ENCODE measurements at places on chromosomes 2 and 18.

DNA sequence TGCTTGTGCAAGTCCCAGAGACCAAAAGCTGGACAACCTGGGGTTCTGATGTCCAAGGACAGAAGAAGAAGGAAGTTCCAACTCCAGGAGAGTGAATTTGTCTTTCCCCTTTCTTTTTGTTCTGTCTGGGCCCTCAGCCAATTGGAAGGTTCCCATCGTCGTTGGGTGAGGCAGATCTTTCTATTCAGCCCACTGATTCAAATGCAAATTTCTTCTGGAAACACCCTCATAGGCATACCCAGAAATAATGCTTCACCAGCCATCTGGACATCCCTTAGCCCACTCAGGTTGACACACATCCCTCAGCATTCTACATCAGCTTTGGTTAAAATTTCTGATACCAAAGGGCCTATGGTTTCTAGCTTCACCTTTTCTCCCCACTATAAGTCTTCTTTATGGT is 156.5 kb downstream of the SP3 start:
- no peak for DNase-seq

GRCh38 chr18:28735731-28736130 is 558.8 kb upstream of the CDH2 start:
- no peak for DNase-seq

GRCh38 chr2:25330273-25330672 is 11.5 kb downstream of the DNMT3A start:
- no peak for DNase-seq

- no peak for DNase-seq
Measured at GRCh38 chr2:200498402-200499162, 11.3 kb downstream of the KCTD18 start.

DNA sequence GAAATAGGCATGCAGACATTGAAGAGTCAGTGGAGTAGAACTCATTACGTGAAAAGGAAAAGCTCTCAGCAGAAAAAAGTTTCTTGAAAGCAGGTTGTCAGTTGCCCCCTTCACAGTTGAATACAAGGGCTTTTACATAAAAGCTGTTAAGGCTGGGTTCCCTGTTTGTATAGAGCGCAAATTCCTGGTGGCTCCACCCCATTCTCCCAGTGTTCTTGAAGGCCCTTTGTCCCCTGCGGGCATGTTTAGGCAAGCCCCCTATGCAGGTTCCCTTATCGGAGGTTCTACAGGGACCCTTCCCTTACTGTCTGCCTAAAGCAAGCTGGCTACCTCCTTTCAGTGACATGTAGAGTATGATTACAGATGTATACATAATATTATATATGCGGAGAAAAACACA is 497.2 kb upstream of the SYT4 start:
- DNase-seq, result no peak

GRCh38 chr18:37242826-37243560 is 322.6 kb downstream of the CELF4 start:
- DNase-seq, result no peak

- DNase-seq, result no peak
Measured at GRCh38 chr2:15365411-15365810, 195.7 kb downstream of the NBAS start.

DNA sequence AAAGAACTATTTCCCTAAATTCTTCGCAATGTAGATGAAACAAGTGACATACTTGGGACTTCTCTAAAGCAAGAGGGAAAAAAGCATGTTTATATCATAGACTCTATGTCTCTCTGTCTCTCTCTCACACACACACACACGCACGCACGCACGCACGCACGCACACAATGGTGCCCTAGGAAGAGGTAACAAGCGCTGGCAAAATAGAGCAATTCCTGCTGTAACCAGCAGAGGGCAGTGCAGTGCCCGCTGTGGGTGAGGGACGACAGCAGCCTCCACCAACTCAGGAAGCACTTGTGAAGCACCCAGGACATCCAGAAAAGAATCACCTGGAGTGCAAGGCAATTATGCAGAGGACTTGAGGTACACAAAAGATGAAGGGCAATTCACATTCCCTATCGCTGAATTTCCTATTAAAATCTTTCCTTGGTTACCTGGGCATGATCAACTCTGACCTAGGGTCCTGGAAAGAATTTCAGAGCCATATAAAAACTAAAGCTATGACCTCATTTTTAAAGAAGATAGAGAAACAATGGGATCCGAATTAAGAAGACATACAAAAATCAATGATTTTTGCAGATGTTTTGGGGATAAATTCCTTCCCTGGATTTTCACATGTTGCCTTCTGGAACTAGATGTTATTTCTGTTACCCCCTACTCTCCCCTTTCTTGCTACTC is 166.4 kb downstream of the PDE11A start:
- peak; percentile 5 for DNase-seq

DNA sequence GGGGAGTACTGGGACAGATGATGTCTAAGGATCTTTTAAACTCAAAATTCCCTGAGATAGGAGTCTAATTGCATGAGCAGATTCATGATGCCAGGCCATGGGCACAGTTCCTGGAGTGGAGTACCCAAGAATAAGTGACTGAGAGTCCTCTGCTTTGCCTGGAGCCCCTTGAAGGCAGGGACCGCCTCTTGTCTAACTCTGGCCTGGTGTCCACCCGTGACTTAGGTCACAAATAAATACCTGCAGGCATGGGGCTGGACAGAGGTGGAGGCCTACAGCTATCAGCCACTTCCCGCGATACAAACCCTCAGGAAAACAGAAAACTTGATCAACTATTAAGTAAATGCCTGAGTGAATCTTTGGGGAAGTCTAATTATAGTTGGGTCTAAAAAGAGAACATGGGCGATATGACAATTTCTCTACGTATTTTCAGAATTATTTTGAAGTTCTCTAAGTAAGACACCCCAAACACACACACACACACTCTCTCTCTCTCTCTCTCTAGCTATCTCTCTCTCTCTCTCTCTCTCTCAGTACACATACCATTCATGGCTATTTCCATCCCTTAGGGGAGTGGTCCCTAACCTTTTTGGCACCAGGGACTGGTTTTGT is 1.8 kb upstream of the WIPF1 start:
- DNase-seq, result no peak

DNA sequence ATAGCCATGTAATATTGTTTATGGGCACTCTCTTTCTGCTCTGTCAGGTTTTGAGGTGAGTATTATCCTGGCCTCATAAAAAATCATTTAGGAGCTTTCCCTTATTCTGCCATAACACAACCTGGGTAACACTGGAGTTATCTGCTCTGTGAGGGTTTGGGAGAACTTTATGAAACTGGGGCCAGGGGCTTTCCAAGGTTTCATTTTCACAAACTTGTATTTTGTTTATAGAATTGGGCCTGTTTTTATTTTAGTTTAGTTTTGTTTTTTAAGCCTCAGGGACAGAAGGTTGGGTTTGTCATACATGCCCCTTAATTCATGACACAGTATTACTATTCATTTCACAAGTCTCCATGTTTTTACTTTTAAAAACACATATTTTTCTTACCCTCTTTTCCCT is 83.5 kb downstream of the IRS1 start:
- DNase-seq, result no peak

DNA sequence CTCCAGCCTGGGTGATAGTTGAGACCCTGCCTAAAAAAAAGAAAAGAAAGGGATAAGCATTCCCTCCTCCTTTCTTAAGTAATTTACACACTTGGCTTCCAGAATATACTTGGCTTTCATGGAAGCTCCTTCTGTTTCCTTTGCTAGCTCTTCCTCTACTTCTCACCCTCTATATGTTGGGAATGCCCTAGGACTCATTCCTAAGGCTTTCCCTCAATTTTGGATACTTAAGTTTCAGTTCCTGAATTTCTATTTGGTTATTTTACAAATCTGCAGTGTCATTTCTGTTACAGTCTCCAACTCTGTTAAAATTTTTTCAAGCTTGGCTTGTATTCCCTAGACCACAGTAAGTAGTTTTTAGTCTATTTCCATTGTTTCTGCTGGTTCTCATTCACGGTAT is 23.6 kb downstream of the SP3 start:
- no peak for DNase-seq

DNA sequence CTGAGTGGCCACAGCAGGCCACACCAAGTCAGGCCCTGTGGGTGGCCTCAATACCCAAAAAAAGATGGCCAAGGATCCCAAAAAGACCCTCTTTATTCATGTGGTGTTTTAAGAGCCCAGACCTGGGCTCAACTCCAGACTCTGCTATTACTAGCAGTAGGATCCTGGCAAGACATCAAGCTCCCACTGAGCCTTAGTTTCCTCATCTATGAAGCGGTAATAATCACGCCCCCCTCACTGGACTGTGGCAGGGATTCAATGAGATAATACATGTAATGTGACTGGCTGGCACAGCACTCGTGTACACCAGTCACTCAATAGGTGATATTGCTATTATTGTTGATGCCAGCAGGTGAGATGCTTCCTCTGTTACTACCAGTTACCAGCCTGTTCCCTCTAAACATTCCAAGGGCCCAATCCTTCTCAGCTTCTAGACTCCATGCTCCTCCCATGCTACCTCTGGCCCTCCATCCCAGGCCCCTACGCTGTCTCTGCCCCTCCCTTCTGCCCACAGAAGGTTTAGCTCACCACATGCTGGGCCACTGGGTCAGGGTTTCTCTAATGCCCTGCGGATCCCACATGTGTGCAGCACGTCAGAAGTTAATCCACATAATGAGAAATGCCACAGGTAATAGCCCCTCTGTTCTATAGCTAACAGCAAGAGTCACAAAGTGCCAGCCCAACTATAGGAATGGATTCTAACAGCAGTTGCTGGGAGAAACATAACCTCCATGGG is 51.2 kb downstream of the SLC4A5 start:
- DNase-seq, result no peak

DNA sequence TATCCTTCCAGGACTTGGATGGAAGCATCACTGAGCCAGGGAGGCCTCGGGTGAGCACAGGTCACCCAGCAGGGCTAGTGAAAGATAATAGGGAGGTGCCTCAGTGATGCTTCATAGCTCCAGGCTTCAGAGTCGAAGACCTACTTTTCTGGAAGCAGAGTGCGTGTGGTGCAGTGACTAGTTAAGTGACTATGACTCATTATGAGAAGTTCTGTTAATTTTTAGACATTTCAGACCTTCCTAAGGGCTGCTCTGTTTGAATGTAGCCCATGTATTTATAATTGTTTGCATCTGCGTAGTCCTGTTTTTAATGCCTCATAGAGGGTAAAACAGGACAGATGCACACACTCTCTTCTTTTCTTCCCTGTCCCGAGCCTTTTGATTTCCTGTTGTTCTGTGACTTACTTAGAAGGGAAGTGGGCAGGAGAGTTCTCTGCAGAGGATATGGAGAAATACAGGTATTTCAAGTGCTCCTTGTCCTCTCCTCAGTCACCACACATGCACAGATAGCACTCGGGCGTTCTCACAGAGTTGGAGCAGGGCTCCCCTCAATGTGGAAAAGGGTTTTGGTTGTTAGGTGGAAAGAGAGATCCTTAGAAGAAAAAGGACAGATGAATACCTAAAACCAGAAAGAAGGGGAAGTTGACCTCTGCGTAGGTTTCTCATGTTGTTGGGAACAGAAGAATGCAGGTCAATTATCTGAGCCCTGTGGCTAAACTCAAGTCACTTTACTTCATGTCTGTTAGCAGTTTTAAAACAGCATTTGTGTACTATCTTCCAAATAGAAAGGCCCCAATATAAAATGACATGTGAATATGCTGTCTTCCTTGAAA is 34.7 kb downstream of the RALB start:
- no peak for DNase-seq

- no peak for DNase-seq
Measured at GRCh38 chr2:178076130-178076529, 3.6 kb upstream of the PDE11A start.

GRCh38 chr2:63287956-63288355 is 237.3 kb downstream of the OTX1 start:
- DNase-seq, result no peak

- DNase-seq, result no peak
Measured at GRCh38 chr2:197088694-197089093, 162.2 kb upstream of the PGAP1 start.

- DNase-seq, result no peak
Measured at GRCh38 chr2:20352581-20353216, 2.1 kb upstream of the PUM2 start.

GRCh38 chr2:58906081-58906645 is 665.0 kb upstream of the FANCL start:
- no peak for DNase-seq

- DNase-seq, result no peak
Measured at GRCh38 chr2:65228263-65228750, 676 bp downstream of the ACTR2 start.

DNA sequence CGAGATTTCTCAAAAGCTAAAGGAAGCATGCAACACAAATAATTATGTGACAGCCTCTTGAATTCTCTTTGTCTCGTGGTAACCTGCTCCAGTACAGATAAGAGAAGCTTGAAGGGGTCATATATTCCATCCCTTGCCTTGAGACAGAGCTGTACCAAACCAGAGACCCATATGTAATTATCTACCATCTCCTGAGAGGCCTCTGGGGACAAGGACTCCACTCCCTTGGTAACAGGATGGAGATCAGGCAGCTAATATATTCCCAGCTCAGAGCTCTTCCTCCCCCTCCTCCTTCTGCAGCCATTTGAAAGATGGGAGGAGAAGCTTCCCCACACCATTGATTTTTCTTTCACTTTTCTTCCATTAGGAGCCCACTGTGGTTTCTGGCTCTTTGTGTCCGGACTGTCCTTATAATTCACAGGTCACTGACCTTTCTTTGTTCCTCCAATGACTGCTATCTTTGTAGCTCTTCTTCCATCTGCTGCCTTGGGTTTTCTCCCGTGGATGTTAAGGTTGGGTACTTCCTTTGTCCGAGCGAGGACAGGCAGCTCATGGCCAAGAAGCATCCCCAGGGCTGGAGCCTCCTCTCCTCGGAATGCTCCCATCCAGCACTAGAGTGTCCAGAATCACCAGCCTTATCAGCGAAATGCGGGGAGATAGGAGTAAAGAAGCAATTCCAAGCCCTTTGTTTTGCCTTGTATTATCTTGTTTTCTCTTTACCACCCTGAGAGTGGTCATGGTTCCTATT is 72.6 kb upstream of the STPG4 start:
- no peak for DNase-seq

GRCh38 chr2:239361311-239361642 is 39.5 kb downstream of the HDAC4 start:
- DNase-seq, result no peak

- no peak for DNase-seq
Measured at GRCh38 chr2:181121996-181122395, 141.6 kb downstream of the UBE2E3 start.

DNA sequence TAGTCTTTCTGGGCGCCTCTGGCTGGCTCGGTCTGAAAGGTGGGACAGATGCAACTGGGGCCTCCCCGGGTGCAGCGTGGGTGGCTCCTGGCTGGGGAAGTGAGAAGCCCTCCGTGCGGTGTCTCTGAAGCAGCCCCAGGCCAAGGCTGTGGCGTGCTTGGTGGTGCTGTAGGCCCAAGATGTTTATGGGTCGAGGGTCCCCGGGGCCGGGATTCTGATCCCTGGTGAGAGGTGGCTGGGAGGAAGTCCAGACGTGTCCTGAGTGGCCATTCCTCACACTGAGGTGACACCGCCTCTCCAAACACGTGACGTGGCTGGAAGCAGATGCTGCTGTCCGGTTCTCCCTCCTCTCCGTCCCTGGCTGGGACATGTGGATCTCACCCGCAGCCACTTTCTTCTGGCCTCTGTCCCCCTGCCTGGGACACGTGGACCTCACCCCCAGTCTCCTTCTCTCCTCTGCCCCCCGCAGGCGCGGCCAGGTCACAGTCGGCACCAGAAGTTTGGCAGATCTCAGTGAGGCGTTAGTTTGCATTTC is 12.6 kb downstream of the RTP5 start:
- no peak for DNase-seq

Data from stimulated activated CD8-positive, alpha-beta memory T cell treated with anti-CD3 and anti-CD28 coated beads, Interleukin-7, amount 100 ng/mL, for 1 hour (primary cell).